Cardiac ventricle fibroblast (primary cell): ENCODE measurements at places on chromosomes 1 and 21. TPM values are rescaled to one million over a fixed set of nuclear protein-coding genes. Genes with fewer than 3 reads are reported as not detected.

The NES gene
- 27.0 and 30.6 TPM in 2 replicates for total RNA-seq

The UBE2G2 gene
- 22.3 and 30.2 TPM in 2 replicates for total RNA-seq

The CYYR1 gene
- 0.12 and 0.83 TPM in 2 replicates for total RNA-seq

The OR2L5 gene
- total RNA-seq: not detected in 2 replicates

The AZIN2 gene
- total RNA-seq: 1.2 and 6.0 TPM in 2 replicates

The MYOM3 gene
- not detected in 2 replicates for total RNA-seq

The APOBEC4 gene
- not detected in 2 replicates for total RNA-seq

The PLD5 gene
- not detected in 2 replicates for total RNA-seq

The WDR77 gene
- total RNA-seq: 23.1 and 28.1 TPM in 2 replicates

The PKP1 gene
- 0.15 and 0.19 TPM in 2 replicates for total RNA-seq

The ECM1 gene
- total RNA-seq: 38.7 and 48.1 TPM in 2 replicates

The RCSD1 gene
- 1.6 and 1.7 TPM in 2 replicates for total RNA-seq

The SAMD11 gene
- total RNA-seq: 11.4 and 12.5 TPM in 2 replicates

The ATAD3C gene
- total RNA-seq: not detected in 2 replicates

The CD53 gene
- total RNA-seq: not detected in 2 replicates

The HSF2BP gene
- 1.6 TPM in 1 of 2 replicates, not detected in the other for total RNA-seq

The AUNIP gene
- total RNA-seq: 0.12 and 0.20 TPM in 2 replicates

The UROD gene
- total RNA-seq: 77.1 and 79.5 TPM in 2 replicates

The TMEM82 gene
- total RNA-seq: not detected in 2 replicates

The CELA3B gene
- not detected in 2 replicates for total RNA-seq

The MROH9 gene
- not detected in 2 replicates for total RNA-seq

The OR2M3 gene
- total RNA-seq: not detected in 2 replicates

The LCE1D gene
- total RNA-seq: not detected in 2 replicates

The RHOU gene
- total RNA-seq: 17.7 and 20.1 TPM in 2 replicates

The CD1E gene
- not detected in 2 replicates for total RNA-seq

The CFAP410 gene
- 20.1 and 22.2 TPM in 2 replicates for total RNA-seq

The ZMYM4 gene
- total RNA-seq: 28.6 and 29.4 TPM in 2 replicates

The FAM89A gene
- total RNA-seq: 8.7 and 14.5 TPM in 2 replicates

The SEC16B gene
- total RNA-seq: 5.1 and 5.7 TPM in 2 replicates

The CR1L gene
- total RNA-seq: not detected in 2 replicates

The AGMAT gene
- total RNA-seq: 0.31 and 0.39 TPM in 2 replicates

The ANXA9 gene
- total RNA-seq: not detected in 2 replicates

The TOR3A gene
- total RNA-seq: 36.9 and 45.9 TPM in 2 replicates

The KRTAP6-2 gene
- not detected in 2 replicates for total RNA-seq

The ICOSLG gene
- total RNA-seq: 0.87 and 0.93 TPM in 2 replicates

The RGS18 gene
- total RNA-seq: not detected in 2 replicates

The CLDN8 gene
- total RNA-seq: not detected in 2 replicates

The DCST2 gene
- total RNA-seq: 0.06 TPM in 1 of 2 replicates, not detected in the other

The RHD gene
- total RNA-seq: not detected in 2 replicates

The CLCNKA gene
- total RNA-seq: not detected in 2 replicates

The PGLYRP4 gene
- not detected in 2 replicates for total RNA-seq

The KCNJ9 gene
- not detected in 2 replicates for total RNA-seq

The GBP6 gene
- not detected in 2 replicates for total RNA-seq

The CYP4X1 gene
- 9.4 and 13.3 TPM in 2 replicates for total RNA-seq

The SMCP gene
- total RNA-seq: not detected in 2 replicates

The OR2T33 gene
- not detected in 2 replicates for total RNA-seq

The KDF1 gene
- total RNA-seq: not detected in 2 replicates

The PRRX1 gene
- total RNA-seq: 113 and 143 TPM in 2 replicates

The SPATA46 gene
- not detected in 2 replicates for total RNA-seq

The TRIM45 gene
- 2.2 TPM in 2 replicates for total RNA-seq
